LHCN-M2 (cell line): ENCODE measurements at places on chromosomes 16 and 17.

GRCh38 chr16:3152027-3152276 is 17.1 kb downstream of the ZNF213 start:
- DNase-seq: no peak

- no peak for DNase-seq
Observed at GRCh38 chr17:66670206-66670605, 164.7 kb upstream of the CACNG5 start.

GRCh38 chr17:31248986-31249834 is 47.8 kb downstream of the OMG start:
- DNase-seq: peak; percentile 70

GRCh38 chr17:71633391-71633849 is 487.4 kb upstream of the SOX9 start:
- peak; percentile 85 for DNase-seq

GRCh38 chr16:1983544-1984346 is at the start of gene GFER:
GFER (plus strand) TSS chr16:1984193; CDS start chr16:1984219, 26 bp downstream.
- DNase-seq: peak; percentile 91

- no peak for DNase-seq
Observed at GRCh38 chr17:41338961-41339485, 11.6 kb downstream of the KRT33A start.

GRCh38 chr17:21089145-21089544 is 37.6 kb upstream of the DHRS7B start:
- DNase-seq: peak; percentile 66

DNA sequence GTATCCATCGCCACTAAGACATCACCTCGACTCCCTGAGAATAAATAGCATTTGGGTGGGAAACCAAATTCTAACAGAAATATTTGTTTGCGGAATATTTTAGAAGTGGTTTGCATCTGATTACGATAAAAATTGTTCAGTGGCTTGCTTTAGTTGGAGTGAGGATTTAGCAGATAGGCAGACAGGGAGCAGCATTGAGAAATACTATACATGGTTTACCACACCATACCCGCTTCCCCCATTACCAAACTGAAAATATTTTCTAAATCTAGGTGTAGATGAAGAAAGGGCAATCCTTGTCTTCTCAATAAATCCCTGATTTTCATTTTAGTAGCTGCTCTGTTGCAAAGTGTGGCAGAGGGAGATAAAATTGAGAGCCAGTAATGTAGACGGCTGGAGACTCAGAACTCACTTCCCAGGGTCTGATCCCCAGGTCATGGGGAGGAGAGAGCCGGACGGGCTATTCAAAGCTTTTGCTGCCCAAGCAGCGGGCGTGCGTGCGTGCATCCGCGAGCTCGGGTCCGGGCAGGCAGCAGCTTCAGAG is 808 bp upstream of the BAHCC1 start:
- DNase-seq: no peak

- peak; percentile 5 for DNase-seq
Observed at GRCh38 chr17:65559804-65560627, 1.4 kb downstream of the AXIN2 start.

GRCh38 chr17:1164935-1165556 is 14.7 kb downstream of the ABR start:
- no peak for DNase-seq

DNA sequence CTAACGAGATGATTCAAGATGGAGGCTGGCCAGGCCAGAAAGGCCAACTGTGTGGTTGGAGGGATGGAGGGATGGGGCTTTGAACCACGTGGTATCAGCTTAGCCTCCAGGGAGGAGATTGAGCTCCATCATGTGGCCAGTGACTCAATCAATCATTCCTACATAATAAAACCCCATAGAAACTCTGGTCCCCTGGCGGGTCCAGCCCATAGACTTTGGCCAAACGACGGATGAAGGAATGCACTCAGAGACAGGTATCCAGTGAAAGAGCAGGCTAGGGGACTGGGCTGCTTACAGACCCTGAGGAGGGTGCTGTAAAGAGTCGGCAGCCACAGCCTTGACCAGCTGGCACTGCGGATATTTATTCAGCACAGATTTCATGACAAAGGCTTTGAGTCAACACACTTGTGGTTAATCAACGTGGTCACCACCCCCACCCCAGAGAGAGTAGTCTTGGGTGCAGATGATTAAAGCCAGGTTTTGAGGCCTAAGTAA is 308.7 kb upstream of the TNRC6C start:
- peak; percentile 32 for DNase-seq

DNA sequence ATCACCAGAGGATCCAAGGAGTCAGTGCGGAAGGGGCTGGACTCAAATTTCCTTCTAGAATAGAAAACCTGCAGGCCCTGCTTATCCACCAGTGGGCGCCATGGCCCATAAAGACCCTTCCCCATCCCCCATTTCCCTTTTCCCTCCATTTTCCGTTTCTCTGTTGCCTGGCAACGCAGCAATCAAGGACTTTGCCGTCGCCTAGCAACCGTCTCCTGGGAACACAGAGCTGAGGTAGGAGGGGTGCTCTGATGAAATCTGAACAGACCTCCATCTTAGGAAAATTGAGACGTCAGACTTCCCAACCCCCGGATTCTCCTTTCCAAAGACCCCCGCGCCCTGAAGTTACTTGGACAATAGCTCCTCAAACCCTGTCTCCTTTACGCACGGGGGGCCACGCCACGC is 5.7 kb downstream of the DLG4 start:
- DNase-seq: peak; percentile 76

DNA sequence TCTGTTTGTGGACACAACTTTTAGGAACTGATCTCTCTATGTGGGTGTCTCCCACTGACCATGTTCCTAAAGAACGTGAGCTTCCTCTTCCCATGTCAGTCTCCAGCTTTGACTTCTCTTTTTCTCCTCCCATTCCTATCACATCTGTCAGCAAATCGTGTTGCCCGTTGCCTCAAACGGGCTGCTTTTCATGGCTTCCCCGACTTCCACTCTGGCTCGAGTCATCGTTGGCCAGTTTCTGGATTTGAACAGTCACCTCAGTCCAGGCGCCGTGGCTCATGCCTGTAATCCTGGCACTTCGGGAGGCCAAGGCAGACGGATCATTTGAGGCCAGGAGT is 5.4 kb downstream of the ABCC1 start:
- DNase-seq: no peak

GRCh38 chr16:48347980-48348379 is 37.2 kb downstream of the SIAH1 start:
- DNase-seq: peak; percentile 25

- DNase-seq: peak; percentile 31
Observed at GRCh38 chr16:66569131-66569530, 2.9 kb downstream of the CMTM1 start.

- peak; percentile 13 for DNase-seq
Observed at GRCh38 chr16:88633684-88634140, 4.7 kb upstream of the IL17C start.

DNA sequence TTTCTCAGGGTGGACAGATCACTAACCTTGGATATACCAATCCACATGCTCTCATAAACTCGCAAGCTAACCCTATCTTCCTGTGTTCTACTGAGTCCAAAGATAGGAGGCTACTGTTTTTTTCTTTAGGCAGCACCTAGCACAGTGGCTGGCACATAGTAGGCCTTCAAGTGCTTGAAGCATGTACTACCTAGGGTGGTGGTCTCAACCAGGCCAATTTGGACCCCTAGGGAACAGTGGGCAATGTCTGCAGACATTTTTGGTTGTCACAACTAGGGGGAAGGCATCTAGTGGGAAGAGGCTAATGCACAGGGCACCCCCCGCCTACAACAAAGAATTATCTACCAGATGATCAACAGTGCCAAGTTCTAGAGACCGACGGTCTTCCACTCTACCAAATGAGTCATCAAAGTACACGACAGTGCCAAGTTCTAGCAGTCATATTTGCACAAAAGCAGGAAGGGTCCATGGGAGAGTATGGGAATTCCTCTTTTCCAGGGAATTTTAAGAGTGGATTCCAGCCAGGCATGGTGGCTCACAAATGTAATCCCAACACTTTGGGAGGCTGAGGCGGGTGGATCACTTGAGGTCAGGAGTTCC is 390.3 kb downstream of the SLC39A11 start:
- DNase-seq: peak; percentile 43

GRCh38 chr16:48035142-48035541 is 120.7 kb downstream of the ABCC12 start:
- no peak for DNase-seq

DNA sequence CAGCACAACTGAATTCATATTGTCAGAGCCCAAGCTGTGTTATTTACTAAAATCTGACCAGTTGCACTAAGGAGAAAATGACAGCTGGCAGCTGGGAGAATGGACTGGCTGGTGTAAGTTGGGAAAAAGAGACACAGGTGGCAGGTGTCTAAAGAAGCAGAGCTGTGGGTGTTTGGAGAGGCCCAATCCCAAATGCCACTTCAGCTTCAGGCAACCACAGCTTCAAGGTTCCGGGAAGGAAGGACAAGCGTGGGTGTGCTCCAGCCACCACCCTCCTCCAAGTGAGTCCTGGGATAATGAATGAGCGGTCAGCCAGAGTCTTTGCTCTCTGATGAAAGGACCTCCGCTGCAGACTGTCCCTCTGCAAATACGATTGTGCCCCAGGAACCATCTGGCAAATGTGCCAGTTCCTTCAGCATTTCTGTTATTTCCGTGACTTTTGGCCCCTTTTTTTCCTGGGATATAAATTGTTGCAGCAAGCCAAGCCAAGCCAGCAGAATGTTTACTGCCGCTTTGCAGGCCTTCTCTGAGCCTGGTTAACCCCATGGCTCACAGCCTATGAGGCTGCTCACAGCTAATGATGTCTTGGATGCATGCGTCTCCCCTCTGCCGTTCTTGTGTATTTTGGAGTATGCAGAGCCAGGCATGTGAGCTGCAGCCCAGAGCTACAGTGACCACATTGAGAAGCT is 9.5 kb upstream of the RHBDL3 start:
- no peak for DNase-seq

GRCh38 chr17:81322271-81323082 is 27.4 kb upstream of the SLC38A10 start:
- peak; percentile 30 for DNase-seq

DNA sequence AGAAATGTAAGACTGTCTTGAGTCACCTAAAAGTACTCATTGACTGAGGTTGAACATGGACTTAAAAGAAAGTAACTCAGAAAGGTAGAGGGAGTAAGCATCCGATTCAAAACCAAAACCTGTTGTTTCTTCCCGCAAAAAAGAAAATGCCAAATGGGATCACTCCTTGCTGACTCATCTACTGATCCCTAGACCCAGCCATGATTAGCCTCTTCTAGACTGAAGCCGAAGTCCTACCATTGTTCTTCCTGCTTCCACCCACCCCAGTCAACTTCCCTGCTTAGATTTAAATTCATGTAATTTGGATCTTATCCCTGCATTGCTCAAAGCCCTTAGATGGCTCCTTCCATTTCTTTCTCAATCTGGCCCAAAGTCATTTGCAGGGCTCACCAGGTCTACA is 760.5 kb upstream of the SOX9 start:
- no peak for DNase-seq

GRCh38 chr16:2987833-2988232 is 7.6 kb upstream of the PKMYT1 start:
- DNase-seq: peak; percentile 53

- DNase-seq: peak; percentile 29
Observed at GRCh38 chr16:4517812-4518680, 20.5 kb downstream of the CDIP1 start.

- no peak for DNase-seq
Observed at GRCh38 chr17:69477204-69477902, 62.9 kb downstream of the MAP2K6 start.

GRCh38 chr16:48617711-48618148 is 7.8 kb upstream of the N4BP1 start:
- DNase-seq: peak; percentile 37

DNA sequence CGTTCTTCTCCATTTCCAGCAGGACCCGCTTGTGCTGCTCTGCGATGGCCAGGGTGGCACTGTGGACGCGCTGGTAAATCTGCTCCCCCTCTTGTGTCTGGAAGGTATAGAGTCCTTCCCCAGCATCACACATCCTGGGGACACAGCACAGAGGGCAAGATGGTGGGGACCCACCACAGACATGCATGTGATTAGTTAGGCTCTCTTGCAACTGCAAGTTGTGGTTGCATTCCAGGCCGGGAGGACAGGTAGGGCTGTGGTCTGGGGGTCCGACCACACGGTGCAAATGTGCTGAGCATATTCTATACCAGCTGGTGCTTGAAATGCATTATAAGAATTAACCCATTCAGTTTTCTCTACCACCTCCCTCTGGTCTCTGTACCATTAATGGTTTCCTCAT is 11.4 kb downstream of the POLR2C start:
- no peak for DNase-seq

- no peak for DNase-seq
Observed at GRCh38 chr16:79018650-79019429, 581.7 kb downstream of the MAF start.

DNA sequence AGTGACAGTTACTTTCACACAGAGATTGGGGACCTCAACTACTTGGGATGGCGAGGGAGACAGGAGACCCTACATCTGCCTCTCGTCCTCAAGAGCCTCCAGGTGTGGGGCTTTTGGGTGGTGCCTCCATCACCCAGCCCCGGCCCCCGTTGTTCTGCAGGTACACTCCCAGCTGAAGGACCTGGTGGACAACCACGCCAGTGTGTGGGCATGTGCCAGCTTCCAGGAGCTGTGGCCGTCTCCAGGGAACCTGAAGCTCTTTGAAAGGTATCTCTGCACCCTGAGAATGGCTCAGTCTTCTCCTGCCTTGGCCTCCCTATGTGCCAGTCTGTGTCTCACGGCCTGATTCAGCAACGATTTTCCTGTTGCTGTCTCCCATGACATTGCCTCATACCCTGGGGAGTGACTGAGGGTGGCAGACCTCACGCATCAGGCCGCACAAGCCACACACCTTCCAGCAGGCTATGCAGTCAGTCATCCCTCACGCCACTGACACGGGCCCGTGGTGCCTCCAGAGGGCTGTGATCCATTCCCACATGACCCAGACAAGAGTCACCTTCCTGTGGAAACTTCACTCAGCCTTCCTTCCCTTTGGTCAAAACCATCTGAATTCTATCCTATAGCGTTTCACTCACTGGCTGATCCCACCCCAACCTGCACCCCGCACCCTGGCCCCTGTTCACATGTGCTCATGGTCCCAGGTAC is 3.7 kb downstream of the CCNF start:
- no peak for DNase-seq

- DNase-seq: no peak
Observed at GRCh38 chr17:75242461-75243042, 18.9 kb downstream of the GGA3 start.

GRCh38 chr16:54576785-54577184 is 290.2 kb upstream of the IRX3 start:
- DNase-seq: no peak

- no peak for DNase-seq
Observed at GRCh38 chr17:5931616-5932015, 138.6 kb upstream of the WSCD1 start.

- no peak for DNase-seq
Observed at GRCh38 chr17:63611354-63611753, 10.7 kb downstream of the TACO1 start.
